ENCODE measurements at places on chromosomes 13 and 19.

DNA sequence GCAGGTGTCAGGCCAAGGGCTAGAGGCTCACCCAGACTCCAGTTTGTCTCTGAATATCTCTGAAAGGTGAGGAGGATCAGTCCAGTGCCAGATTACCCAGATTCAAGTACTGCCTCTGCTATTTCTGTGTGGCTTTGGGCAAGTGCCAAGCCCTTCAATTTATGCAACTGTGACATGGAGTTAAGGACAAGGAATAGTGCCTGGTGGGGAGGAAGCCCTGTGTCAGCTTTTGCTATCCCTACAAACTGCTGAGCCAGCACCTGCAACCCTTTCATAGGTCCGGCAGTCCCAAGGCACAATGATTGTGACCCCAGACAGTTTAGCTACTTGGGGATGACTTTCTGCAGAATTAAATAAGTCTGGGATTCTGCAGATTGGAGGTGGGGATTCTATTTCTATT lies 123.0 kb downstream of the KL start:
- DNase-seq, result no peak

- no peak for DNase-seq
These were observed 787.7 kb downstream of the UQCRFS1 start for GRCh38 chr19:28425046-28425931.

DNA sequence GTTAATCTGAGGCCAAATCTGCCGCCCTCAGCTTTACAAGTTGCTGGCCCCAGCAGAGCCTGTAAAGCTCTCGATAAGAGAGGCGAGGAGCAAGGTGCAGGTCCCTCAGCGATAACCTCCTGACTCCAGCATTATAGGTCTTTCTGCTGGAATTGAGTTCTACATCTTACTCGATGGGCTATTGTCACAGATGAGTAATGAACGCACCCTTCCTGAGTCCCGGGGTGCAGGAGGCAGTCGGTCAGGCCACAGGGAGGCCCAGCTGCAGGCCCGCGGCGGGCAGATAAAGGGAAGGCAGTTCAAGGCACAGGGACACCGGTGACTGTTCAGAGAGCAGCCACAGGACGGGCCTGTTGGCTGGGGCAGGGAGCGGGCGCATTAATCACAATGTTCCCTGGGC lies 157.6 kb upstream of the OBI1 start:
- no peak for DNase-seq

GRCh38 chr13:21435231-21435630 lies 23.9 kb downstream of the ZDHHC20 start:
- DNase-seq, result no peak
